Stimulated activated CD8-positive, alpha-beta memory T cell treated with anti-CD3 and anti-CD28 coated beads, Interleukin-15, amount 100 ng/mL, for 4 hours (primary cell): ENCODE measurements at places on chromosomes 13 and 19.

DNA sequence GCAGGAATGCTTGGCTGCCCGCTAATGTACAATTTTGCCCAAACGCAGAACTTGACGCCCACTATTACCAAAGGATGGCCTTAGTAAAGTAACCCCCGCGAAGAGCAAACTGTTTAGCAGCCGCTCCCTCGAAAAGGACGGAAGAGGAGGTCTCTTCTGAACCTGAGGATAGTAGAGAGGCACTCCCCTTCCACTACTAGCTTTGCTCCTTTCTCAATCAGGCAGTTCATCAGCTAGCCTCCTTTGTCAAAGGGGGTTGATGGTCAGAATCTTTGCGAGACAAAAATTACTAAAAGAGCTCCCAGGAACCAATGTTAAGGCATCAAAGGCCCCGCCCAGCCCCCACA lies 534 bp downstream of the CAB39L start:
- no peak for DNase-seq

DNA sequence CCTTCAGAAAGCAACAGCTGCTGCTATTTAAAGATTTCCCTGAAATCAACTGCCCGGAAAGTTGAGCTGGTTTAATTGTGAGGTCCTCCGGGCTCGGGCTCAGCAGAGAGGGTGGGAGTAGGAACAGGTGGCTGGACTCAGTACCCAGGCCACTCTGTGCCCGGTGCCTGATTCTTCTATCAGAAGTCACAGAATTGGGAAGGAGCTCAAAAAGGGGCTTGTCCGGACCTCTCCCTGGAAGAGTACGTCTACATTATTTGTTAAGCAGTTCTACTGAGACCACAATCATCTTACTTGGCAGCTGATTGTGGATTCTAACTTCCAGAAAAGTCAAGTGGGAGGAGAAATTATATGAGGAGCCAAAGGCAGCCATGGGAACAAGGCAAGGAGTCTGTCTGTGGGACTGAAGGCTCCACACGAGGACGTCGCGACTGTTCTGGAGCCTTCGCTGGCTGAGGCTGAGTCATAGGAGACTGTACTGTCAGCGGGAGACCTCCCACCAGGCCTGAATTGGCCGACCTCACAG lies 91.7 kb upstream of the ANKRD10 start:
- no peak for DNase-seq

GRCh38 chr13:95485045-95485517 lies 67.4 kb upstream of the CLDN10 start:
- no peak for DNase-seq

GRCh38 chr13:71854401-71854800 lies 12.6 kb downstream of the DACH1 start:
- DNase-seq, result no peak

DNA sequence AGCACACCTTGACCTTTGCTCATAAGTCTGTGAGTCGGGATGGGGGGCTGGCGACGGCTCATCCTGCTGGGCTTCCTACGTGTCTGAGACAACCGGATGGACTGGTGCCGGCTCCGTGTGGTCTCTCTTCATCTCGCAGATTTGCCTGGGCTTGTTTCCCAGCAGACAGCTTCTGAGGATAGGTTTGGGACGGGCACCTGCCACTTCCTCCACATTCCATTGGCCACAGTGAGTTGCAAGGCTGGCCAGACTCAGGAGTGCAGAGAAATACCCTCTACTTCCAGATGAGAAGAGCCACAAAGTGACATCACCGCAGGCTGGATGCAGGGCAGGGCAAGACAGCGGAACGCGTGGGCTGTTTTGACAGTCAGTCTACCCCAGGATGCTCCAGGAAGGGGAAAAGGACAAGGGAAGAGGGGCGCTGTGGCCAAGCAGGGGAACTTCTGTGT lies 48.1 kb downstream of the IRS2 start:
- DNase-seq, result no peak

DNA sequence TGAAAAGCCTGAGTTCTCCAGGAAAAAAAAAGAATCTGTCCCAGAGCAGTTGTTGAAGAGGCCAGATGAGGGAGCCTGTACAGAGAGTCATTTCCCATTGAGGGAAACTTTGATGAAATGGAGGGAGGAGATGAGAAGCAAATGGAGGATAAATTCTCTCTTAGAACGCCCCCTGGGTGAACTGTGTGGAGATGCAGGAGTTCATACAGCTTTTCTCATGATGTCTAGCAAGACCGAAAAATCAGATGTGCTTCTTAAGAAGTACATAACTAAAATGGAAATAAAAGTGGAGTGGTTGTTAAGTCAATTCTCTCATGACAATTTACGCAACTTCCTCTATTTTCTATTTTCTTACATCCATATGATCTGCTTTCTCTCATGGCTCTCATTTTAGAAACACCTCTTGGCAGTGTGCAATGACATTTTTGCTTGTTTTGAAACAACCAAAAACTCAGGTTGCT lies 1263.1 kb downstream of the PCDH9 start:
- no peak for DNase-seq

- DNase-seq, result no peak
Measured at GRCh38 chr19:42285541-42285941, 16.4 kb upstream of the PRR19 start.

DNA sequence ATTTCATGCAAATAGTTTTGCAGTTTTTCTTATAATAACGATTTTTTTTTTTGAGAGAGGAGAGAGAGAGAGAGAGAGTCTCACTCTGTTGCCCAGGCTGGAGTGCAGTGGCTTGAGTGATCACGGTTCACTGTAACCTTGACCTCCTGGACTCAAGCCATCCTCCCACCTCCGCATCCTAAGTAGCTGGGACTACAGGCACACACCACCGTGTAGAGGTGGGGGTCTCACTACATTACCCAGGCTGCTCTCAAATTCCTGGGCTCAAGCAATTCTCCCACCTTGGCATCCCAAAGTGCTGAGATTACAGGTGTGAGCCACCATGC lies 26.8 kb upstream of the GJB6 start:
- no peak for DNase-seq

GRCh38 chr19:1449467-1450442 lies at the start of gene APC2:
Gene APC2, plus strand, starts transcription at chr19:1450121. Its CDS starts 2,881 bp downstream, at chr19:1453002.
- no peak for DNase-seq

DNA sequence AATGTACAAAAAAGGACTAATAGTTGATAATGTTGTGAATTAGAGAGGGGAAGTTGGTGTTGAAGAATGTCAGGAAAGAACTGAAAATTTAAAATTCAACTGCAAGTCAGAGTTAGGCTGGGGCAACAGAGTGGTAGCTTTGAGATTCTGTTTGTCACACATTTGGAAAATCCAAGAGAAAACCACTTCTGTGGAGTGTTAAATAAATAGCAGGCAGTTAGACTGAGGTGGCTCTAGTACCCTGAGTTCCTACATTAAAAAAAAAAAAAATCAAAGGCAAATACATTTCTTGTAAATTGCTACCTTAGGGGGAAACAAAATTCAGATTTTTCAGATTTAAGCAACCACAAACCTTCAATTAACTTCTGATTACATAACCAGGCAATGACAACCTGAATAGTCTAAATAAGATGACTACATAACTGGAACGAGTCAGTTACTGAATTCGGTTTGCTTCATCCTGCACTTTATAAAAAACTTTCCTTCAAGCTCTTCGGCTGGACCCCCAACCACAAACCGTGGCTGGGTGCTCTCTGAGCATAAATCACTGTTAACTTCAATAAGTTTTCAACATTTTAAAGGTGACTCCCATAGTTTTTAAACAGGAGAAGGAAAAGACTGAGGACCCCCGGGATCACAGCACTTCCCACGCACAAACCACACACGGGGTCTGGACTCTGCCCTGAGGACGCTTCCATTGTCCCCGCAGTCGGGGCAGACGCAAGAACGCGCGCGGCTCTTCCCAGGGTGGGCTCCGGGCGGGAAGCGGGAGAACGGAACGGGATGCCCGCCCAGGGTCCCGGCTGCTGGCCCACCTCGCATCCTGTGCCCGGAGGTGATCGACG lies 725 bp downstream of the ZNF682 start:
- no peak for DNase-seq

DNA sequence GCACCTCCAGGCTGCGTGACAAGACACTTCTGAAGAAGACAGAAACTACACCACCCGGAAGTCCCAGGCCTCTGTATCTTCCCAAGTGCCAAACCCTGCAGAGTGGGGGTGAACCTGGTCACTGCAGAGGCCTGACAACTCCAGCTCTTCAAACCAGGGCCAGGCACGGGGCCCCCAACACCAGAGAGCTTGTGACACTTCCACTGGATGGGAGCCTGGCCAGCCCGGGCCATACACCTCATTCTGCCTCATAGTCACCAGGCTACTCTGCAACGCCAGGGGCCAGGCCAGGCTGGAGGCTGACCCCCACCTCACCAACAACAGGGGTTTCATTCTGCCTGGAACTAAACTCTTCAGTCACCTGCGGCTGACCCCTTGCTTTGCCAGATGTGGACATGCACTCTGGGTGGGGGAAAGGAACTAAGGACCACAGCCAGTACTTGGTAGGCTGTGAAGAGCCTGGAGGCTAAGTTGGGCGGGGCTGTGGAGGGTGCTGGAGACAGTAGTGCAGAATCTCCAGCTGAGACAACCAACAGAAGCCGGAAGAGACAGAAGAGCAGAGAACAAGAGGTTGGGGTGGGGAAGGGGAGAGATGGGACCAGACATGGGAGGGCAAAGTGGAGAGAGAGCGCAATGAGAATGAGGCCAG lies 23.0 kb downstream of the TUBA3C start:
- DNase-seq, result no peak

GRCh38 chr19:39408392-39409207 lies 2.0 kb downstream of the ZFP36 start:
- no peak for DNase-seq

DNA sequence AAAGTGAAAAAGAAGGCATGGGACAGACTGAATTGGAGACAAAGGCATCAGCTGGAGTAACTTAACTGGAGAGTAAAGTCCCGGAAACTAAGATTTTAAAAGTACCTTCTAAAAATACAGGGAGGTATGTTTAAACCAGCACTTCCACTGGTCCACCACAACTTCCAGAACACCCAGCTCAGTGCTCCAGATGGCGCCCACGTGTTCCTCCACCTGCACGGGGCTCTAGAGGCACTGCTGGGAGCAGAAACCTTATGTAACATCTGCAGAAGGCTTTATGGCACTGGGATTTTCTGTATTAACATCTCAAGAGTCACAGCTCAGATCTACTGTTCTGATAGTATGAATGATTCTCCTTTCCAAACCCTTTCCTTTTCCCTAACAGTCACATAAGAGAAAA lies 252.1 kb downstream of the DCLK1 start:
- DNase-seq, result no peak

GRCh38 chr13:73340069-73340468 lies 281.3 kb downstream of the KLF5 start:
- no peak for DNase-seq

DNA sequence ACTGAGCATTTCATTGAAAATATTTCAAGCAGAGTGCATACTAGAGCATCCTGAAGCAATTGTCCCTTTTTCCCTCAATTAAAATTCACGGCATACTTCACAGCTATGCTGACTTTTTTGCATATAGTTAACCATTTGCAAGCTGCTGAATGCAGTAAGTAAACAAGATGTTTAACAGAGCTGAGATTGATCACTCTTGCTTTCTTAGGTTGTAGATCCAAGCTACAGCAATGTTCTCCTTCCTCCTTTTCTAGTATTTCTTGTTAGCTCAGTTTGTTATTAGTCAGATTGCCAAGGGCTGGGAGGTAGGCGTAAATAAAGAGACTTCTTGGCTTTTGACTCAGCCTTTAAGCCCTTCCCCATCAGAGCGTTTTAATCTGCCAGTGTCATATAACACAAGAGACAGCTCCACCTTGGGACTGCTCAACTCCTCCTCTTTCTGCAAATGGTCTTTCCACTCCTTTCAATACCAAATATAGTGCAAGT lies at the start of gene SLITRK6:
Gene SLITRK6, minus strand, starts transcription at position 323 of the 486 bp plus-strand sequence. CDS start 2,911 bp downstream, outside the sequence.
- no peak for DNase-seq

DNA sequence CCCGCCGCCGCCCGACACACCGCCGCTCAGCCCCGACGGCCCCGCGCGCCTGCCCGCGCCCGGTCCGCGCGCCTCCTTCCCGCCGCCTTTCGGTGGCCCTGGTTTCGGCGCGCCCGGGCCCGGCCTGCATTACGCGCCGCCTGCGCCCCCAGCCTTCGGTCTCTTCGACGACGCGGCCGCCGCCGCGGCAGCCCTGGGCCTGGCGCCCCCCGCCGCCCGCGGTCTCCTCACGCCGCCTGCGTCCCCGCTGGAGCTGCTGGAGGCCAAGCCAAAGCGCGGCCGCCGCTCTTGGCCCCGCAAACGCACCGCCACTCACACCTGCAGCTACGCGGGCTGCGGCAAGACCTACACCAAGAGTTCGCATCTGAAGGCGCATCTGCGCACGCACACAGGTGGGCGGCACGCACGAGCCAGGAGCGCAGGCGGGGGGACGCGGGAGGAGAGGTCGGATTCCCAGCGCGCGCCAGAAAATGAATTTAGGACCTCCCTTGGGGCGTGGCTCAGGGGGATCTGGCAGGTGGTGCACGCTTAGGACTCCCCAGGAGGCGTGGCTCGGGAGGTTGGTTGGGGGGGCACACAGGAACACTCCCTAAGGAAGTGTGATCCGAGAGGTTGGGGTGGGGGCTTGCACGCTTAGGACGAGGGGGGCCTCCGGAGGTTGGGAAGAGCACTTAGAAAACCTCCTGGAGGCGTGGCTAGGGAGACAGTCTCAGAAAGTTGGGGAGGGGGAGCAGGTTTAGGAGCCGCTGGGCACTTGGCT lies 1.2 kb downstream of the KLF2 start:
- DNase-seq, result no peak

DNA sequence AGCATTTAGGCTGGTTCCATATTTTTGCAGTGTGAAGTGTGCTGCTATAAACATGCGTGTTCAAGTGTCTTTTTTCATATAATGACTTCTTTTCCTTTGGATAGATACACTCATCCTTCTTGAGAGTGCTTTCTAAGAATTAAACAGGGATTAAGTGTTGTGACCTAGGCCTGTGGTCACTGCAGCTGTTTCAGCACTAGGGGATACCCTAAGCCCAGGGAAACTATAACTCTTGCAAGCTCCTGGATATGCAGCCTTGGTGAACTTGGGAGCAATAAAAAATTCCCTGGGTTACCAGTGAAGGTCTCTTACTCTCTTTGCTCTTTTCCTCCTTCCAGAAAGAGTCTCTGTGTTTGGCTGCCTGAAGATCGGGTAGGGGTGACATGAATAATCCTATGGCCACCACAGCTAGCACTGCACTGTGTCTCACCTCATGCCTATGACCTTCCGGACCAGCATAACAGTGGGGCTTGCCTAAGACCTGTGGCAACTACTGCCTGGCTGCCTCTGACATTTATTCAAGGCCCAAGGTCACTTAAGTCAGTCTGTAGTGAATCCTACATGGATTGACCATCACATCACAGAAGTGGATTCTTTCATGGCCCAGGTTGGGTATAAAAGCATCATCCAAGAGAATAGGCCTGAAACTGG lies 799.7 kb downstream of the DACH1 start:
- DNase-seq, result no peak

DNA sequence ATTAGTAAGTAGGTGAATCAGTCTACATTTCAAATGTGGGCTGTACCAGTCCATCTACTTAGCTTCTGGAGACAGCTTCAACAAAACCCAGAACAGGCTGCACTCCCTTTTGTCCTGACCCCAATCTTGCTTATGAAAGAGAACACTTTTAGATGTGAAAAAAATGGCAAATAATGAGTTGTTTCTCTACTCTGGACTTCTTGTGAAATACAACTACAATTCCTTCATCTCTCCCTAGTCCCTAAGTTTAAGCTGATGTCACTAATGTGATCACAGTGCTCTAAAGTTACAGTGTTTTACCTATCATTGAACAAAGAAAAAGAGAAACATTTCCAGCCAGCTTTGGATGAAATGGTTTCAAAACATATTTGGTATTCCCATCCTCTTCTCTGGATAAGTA lies 183.9 kb downstream of the LHFPL6 start:
- DNase-seq, result no peak
